ENCODE measurements at places on chromosomes 5 and 9.

GRCh38 chr9:129387822-129388221, 209.8 kb upstream of the IER5L start:
- no peak for DNase-seq

DNA sequence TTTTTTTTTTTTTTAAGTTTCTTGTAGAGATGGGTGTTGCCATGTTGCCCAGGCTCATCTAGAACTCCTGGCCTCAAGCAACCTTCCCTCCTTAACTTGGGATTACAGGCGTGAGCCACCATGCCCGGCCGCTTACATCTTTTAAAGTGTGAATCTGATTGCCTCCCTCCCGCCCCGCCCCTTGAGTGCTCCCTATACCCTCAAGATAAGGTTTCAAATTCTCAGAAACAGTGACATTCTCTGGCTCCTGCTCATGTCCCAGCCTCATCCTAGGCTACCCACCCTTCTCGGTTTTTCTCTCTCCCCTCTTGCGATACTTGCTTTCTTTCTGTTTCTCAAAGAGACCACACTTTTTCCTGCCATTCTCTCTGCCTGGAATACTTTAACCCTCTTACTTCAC, 12.4 kb downstream of the MORN5 start:
- no peak for DNase-seq

GRCh38 chr5:74667396-74667795, 17.6 kb upstream of the HEXB start:
- no peak for DNase-seq

- DNase-seq = no peak
Measured at GRCh38 chr9:37511016-37512010, 25.6 kb downstream of the POLR1E start.

GRCh38 chr9:81886665-81887064, 41.6 kb upstream of the SPATA31D4 start:
- DNase-seq = no peak

DNA sequence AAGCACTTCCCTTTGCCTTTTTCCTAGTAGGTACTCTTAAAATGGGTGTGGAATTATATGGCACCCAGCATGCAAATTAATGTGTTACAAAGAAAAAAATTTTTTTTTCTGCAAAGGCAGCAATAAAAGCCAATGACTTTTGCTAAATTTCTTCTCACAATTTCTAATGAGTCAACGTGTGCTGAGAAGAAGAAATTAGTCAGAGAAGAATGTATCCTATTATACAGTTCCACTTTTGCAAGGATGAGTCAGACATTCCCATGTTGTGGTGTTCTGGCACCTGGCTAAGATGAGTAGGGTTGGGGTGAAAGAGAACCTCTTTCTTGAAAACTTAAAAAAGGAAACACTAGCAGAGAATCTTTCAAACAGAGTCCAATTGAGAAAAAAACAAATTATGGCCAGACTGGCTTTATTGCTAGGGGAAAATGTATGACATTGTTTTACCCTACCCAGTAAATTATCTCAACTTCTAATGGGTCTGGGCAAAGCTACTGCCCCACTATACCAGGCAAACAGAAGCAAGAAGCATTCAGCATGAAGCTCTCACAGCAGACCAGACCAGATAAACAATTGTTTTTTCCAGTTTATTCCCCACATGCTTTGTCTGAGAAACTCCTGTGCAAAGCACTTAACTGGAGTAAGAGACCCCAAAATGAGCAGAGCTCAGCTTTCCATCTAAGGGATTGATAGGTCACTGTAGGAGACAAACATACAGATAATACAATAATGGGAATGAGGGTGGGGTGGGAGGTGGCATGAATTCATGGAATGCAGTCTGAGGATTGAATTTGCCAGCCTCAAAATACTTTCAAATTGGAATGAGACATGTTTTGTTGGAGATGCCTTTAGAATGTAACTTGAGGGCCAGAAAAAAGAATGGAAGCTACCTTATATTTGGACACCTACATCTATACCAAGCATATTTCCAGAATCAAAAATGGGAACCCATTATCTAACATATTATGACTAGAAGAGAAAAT, 220.8 kb upstream of the RFX3 start:
- DNase-seq = no peak

DNA sequence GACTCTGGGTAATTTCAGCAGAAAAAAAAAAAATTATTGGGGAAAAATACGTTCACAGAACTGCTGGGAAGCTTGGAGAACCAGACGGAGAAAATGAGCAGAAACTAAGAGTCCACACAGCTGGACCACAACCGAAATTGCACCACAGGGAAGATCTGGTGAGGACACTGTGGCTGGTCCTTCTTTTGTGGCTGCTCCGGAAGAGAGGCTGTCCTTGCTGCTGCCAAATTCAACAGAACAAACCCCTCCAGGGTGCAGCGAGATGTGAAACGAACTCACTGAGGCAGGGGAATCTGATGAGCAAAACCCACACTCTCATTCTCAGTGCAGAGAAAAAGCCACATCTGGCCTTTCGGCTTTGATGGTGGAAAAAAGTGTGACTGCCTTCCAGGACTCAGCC, 200.0 kb downstream of the ACTL7B start:
- no peak for DNase-seq

GRCh38 chr9:92392690-92393089, 11.7 kb downstream of the OGN start:
- DNase-seq = no peak

DNA sequence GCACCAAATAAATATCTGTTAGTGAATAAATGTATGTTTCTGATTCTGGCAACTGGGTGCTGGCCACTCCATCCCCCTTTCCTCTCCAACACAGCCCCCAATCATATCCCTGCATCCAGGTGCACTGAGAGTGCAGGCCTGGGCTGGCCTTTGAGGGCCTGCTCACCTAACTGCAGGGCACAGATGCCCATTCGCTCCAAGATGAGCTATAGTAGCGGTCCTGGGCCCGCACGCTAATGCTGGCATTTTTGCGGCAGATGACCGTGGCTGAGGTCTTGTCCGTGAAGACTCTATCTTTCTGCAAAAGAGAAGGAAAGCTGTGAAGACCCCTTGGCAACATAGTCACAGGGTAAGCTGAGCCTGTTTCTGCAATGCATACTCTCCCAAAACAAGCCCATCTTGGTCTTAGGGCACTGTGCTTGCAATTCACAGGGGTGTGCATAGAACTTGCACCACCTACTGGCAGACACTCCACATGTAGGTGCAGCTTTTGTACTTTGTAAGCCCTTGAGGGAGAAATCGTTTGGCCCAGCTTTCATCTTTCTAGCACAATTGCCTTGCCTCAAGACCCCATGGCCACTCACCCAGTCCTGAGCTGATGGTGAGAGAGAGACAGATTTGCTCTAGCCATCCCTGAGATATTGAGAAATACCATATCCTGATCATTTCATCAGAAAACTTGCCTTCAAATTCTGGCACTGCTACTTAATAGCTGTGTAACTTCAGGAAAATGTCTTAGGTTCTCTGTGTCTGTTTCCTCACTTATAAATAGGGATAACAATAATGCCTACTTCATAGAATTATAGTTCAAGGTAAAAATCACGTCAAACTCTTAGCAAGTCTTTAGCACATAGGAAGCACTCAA, 13.5 kb downstream of the IL12B start:
- no peak for DNase-seq

DNA sequence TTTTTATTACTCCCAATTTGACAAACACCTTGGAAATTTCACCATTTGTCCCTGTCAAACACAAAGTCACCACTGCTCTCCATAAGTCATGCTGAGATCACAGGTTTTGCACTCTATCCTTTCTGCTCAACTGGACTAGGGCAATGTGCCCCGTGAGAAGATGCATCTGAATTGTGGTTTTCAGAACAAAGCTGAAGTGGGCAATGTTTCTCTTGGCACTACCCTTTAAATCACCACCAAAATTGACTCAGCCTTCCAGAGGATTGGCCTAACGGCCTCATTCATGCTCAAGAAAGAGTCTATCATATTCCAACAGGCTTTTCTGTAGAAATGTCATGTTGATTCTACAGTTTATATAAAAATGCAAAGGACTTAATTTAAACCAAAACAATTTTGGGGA, 81.0 kb upstream of the TRIO start:
- DNase-seq = no peak

DNA sequence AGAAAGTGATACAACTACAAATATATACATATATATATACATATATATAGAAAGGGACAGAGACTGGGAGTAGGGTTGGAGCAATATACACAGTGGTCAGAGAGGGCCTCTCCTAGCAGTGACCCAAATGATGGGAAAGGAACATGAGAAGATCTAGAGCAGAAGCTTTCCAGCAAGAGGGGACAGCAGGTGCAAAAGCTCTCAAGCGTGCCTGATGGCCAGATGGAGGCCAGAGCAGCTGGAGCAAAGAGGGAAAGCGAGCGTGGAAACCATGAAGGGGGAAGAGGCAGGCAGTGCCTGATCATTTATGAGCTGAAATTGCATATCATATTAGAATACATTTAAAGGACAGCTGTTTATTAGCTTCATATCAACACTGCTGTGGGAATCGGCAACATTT, 7.6 kb upstream of the GRPEL2 start:
- no peak for DNase-seq

GRCh38 chr9:105418588-105419500, 29.0 kb upstream of the FSD1L start:
- DNase-seq = no peak

DNA sequence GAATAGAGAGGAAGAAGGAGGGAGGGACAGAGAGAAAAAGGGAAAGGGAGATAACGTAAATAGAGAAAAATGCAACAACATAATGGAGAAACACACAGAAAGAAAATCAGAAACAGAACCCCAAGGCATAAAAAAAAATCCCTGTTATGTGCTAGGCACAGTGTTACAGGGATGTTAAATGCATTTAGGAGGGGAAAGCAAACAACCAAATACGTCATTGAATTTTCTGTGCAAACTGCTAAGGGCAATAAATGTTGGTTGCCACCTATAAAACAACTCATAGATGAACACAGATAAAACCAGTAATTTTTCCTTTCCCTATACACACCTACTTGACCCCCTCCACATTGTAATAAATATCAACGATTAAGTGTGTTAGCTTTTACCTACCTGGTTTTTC, 51.3 kb upstream of the ASTN2 start:
- DNase-seq = no peak

GRCh38 chr5:43592363-43592762, 10.6 kb upstream of the NNT start:
- no peak for DNase-seq

- no peak for DNase-seq
Measured at GRCh38 chr5:127893232-127893631, 190.0 kb downstream of the CCDC192 start.

Measured in spleen (tissue), 13 donors.